HuH-7 (cell line): ENCODE measurements at places on chromosomes 12 and 14.
A peak's percentile ranks its signal among the peaks of the same experiment; 100 is the strongest.

DNA sequence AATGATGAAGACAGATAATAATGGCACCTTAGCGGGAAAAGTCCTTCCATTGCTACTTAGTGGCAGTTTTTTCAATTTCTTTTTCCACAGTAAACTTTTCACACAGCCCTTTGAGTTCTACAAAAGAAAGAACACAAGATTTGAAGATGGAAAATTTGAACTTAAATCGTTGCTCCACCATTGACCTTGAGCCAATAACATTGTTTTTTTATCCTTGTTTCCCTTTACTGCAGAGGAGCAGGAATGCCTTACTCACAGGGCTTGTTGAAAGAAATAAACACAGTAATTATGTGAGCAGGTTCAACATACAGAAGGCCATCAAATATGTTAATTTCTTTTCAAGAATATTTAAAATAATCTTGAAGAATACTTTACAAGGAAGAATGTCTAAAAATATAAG is 181.5 kb upstream of the KRR1 start:
- DNase-seq = no peak

- DNase-seq = no peak
Measured at GRCh38 chr12:87254381-87255030, 774.7 kb downstream of the C12orf50 start.

DNA sequence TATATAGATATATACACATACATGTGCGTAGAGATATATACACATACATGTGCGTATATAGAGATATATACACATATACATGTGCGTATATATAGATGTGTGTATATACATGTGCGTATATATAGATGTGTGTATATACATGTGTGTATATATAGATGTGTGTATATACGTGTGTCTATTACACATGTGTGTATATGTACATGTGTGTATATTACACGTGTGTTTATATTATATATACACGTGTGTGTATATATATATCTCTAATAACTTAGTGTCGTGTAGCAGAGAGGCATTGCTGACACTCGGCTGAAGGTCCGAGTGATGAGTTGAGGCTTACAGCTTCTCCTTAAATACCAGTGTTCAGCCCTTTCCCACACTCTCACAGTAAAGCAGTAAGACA is 133.7 kb downstream of the GLT1D1 start:
- DNase-seq = no peak

DNA sequence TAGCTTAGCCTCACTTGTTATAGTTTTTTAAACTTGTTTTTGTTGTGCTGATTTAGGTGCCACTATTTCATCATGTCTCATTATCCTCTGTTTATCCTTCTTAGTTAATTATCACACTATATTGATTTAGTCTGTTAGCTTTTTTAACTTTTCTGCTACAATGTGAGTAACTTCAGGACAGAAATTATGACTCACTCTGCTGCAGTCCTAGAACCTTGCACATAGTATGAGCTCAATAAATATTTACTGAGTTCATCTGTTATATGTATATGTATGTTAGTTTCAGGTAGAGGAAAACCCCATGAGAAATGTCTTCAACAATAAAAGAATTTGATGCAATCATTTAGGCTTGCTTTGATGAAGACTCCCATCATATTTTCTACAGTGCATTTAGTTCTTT is 224.3 kb upstream of the NAV3 start:
- no peak for DNase-seq

- no peak for DNase-seq
Measured at GRCh38 chr14:50040401-50040775, 76.0 kb downstream of the VCPKMT start.

GRCh38 chr12:29429999-29430715 is 49.2 kb upstream of the ERGIC2 start:
- DNase-seq = no peak

DNA sequence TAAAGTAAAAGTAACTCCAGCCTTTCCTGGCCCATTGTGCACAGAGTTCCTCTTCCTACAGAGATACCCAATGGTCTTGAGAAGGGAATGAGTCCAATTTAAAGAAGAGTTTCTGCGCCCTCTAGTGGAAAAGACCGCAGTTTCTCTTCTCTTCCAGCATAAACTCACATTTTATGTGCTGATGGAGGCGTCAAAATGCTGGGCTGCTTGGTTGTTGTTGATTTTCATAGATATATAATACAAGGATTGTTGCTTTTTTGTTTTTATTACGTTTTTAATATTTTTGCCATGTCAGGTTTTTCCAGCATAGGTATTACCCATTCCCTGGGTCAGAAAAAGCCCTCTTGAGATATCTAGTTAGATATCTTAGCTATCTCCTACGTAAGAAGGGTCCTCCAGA is 356.9 kb upstream of the STXBP6 start:
- DNase-seq = peak; percentile 12
